ENCODE measurements at places on chromosomes 16 and 17.

DNA sequence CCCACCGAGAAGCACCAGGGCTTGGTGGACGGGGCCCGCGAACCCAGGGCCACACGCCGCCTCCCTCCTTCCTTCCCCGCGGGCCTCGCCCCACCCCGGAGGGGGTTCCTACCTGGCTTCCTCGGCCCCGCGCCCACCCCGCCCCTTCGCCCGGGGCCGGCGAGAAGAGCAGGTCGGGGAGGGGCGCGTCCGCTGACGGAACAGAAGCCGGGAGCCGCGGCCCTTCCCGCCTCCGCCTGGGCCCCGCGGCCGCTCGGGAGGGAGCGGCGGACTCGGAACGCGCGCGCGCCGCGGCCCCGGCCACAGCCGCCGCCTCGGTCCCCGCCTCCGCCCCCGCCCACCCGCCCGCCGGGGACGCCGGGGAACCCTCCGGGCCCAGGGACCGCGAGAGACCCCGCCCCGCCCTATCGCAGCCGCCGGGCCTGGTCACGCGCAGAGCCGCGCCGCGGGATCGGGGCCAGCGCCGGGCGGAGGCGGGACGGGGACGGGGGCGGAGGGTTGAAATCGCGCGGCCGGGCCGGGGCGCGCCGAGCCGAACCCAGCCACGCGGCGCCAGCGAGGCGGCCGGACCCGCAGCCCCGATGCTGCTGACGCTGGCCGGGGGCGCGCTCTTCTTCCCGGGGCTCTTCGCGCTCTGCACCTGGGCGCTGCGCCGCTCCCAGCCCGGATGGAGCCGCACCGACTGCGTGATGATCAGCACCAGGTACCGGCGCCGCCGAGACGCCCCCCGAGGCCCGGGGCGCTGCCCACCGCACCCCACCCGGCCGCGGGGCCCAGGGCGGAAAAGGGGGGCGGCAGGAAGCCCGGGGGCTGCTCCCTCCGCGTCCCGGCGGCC is at the start of gene TLCD3A:
TSS of gene TLCD3A (plus strand) at position 530 of the 835 bp plus-strand sequence. CDS start at position 582, 52 bp downstream.
- peak; percentile 56 for DNase-seq

DNA sequence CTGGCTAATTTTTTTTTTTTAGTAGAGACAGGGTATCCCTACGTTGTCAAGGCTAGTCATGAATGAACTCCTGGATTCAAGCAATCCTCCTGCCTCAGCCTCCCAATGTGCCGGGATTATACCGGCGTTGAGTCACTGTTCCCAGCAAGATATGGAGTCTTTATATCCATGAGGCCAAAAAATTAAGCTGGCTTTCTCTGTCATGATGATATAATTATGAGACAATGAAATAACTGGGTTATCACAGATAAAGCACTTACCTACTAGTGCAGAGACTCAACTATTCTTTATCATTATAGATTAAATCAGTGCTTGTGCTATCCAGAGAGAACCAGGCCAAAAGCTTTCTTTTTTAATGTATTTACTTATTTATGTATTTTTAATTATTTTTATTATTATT is 36.2 kb downstream of the SMG6 start:
- no peak for DNase-seq

- DNase-seq = no peak
Observed at GRCh38 chr16:87815567-87815966, 49.8 kb upstream of the KLHDC4 start.

DNA sequence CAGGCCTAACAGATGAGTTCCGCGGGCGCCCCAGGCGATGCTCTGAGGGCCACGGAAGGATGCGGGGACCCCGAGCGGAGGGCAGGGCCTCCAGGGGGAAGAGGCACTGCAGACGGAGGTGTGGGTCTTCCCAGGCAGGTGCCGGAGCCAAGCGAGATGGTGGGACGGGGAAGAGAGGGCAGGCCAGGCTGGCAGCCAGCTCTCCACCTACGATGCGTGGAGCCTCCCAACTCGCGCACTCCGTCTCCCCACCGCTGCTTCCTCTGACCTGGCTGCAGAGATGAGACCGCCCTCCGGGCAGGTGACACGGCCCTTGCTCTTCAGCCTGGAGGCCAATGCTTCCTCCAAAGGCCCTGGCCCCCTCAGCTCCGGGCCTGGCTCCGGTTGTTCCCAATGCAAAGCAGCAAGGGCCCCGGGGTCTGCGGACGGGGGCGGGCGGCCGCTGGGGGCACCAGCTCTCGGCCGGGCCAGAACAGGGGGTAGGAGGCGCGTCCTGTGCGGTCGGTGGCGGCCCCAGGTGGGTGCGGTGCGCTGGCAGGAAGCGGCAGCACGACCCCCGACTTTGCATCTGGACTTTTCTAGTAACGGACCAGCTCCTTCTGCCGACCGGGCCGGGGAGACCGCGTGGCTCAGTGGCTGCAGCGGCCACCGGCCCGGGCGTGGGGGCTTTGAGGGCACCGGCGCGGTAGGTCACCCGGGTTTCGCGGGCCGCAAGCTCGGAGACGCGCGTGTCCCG is 1.5 kb upstream of the SOX8 start:
- no peak for DNase-seq

DNA sequence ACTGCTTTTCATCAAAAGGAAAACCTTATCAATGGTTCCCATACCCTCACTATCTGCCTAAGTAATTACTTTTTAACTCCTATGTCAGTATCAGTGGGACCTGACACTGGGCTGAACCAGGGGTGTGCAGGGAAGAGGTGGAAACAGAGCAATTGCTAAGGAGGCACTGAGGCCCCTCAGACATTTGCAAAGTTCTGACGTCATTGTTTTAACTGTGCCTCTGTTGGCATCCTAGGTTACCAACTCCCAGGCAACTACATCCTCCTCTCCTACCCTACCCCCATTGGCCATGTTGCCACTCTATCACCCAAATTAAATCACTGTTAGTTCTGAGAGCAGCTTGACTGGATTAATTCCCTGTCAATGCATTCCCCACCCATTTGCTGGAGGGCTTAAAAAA is 8.0 kb upstream of the WWOX start:
- DNase-seq = no peak

- peak; percentile 50 for DNase-seq
Observed at GRCh38 chr17:7323731-7324437, 5.3 kb downstream of the NEURL4 start.

DNA sequence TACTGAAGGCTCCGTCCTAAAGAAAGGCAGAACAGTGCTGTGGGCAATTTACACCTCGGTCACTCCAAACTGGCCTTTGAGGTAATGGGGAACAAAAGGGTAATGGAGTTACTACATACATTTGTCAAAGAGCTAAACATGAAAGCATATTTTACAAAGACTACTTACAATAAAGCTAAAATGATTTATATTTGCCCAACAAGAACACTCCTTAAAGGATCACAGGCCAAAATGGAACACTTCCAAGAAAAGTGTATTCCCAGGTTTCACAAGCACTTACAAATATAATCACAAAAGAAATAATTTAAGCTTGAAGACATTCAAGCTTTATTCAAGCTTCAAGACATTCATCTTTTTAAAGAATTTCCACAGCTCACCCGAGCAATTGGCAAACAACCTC is 29.3 kb downstream of the C17orf67 start:
- no peak for DNase-seq

DNA sequence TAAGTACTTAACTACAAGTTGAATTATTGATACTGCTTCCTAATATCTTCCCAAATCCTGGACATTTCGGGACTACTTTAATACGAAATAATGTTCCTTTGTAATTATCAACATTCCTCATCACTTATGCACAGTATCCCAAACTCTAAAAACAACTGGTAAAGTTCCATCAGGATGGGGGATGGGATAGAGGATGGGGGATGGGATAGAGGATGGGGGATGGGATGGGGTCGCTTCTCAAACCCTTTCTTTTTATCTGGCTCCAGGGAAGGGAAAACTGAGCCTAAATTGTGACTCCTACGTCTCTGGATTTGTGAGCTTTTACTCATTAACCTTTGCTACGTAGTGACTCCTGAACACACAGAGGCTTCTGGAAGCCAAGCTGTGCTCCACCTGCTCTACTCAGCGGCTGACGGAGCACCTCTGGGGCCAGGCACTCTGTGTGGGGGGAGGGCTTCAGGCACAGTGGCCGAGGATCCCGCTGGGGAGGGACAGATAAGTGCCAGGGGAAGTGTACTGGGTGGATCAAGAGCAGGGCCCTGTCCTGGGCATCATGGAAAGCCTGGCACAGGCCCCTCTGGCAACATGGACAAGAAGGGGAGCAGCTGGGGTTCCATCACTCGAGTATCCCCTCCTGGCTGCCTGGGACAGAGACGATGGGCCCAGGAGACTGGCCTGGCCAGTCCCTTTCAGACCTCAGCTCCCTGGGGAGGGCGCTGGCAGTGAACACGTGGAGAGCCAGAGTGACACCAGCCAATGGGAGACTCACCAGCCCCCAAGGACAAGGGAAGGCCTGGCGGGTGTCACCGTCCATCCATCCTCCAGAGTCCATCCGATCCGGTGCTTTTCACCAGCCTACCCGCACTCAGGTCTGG is 56.2 kb downstream of the PGS1 start:
- DNase-seq = no peak

DNA sequence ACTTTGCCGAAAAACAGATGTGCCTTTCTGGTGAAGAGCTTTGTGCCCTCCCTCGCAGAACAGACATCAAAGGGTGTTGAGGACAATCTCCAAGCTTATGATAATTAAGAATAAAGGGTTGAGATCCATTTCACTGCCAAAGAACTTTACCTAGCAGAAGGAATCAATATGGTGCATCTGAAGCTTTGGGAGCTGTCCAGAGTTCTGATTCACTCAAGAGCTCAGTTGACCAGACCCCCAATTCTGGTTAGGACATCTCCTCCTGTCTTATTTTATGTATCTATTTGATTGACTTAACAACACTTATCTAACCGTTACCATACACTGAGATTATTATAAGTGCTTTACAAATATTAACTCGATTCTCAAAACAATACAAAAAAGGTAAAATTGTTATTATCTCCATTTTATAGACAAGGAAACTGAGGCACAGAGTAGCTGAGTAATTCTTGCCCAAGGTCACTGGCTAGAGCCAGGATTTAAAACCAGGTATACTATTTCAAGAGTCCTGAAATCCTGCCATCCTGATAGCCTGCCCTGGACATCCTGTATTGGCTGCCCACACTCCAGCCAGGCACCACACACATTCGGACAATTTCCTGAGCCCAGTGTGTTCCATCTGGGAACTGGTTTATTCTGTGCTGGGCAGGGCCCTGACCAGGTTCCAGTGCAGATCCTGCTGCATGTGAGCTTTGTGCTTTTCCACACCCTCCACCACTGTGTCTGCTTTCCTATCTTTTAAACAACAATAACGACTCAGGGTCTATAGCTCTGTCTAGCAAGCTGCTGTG is 29.8 kb downstream of the PITPNM3 start:
- peak; percentile 24 for DNase-seq

GRCh38 chr16:35011-35677 is 18.3 kb downstream of the POLR3K start:
- no peak for DNase-seq

DNA sequence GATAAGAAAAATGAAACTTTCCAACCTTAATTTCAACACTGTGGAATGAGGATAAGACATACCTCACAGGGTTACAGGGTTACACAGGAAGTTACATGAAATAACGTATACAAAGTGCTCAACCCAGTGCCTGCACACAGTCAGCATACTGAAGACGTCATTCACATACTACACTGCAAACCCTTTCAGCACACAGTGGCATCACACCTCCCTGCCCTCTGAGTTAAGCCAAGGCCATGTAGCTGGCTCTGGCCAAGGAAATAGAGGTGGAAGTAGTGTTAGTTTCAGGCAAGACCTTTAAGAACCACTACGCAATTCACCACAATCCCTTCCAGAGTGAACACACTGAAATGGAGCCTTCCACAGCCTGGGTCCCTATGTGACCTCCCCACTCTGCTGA is 46.6 kb upstream of the GSG1L start:
- DNase-seq = no peak

- DNase-seq = no peak
Observed at GRCh38 chr16:50538411-50539052, 9.7 kb upstream of the NKD1 start.

- peak; percentile 85 for DNase-seq
Observed at GRCh38 chr16:89495121-89495520, 4.8 kb upstream of the ANKRD11 start.

GRCh38 chr16:66651965-66652364 is 44.6 kb downstream of the CMTM4 start:
- DNase-seq = no peak

DNA sequence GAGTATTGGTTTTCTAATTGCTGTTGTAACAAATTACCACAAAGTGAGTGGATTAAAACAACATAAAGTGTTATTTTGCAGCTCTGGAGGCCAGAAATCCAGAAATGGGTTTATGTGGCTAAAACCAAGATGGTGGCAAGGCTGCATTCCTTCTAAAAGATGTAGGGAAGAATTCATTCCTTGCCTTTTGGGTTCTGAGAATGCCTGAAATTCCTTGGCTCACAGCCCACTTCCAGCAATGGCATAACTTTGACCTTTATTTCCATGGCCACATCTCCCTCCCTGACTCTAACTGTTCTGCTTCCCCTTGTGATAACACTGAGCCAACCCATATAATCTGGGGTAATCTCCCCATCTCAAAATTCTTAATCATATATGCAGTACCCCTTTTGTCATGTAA is 269.6 kb upstream of the RPL38 start:
- no peak for DNase-seq

Data from fibroblast of mammary gland (primary cell).